ENCODE measurements at places on chromosomes 7 and 10.

- no peak for DNase-seq
Observed at GRCh38 chr10:5813091-5813340, 218 bp downstream of the GDI2 start.

- no peak for DNase-seq
Observed at GRCh38 chr10:96462606-96463151, 51.0 kb downstream of the TLL2 start.

- DNase-seq: no peak
Observed at GRCh38 chr7:82212466-82212865, 231.1 kb downstream of the CACNA2D1 start.

GRCh38 chr10:50396491-50397311 lies 145.4 kb upstream of the ASAH2 start:
- DNase-seq: no peak

DNA sequence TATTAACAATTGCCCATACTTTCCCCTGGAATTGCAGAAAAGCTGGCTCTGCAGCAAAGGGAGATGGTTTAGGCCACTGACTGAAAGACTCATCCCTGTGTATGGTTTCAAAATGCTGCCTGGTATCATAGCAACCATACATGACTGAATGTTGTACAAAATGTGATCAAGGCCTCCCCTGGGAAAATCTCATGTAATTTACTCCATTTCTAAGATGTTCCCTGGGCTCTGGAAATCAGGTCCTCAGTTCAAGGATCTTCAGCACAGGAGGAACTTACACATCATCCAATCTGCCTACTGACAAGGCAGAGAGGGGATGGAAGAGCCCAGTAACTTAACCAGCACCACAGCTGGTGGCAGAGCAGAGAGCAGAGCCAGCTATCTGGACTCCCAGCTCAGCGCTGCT lies 111.8 kb downstream of the JAZF1 start:
- no peak for DNase-seq

DNA sequence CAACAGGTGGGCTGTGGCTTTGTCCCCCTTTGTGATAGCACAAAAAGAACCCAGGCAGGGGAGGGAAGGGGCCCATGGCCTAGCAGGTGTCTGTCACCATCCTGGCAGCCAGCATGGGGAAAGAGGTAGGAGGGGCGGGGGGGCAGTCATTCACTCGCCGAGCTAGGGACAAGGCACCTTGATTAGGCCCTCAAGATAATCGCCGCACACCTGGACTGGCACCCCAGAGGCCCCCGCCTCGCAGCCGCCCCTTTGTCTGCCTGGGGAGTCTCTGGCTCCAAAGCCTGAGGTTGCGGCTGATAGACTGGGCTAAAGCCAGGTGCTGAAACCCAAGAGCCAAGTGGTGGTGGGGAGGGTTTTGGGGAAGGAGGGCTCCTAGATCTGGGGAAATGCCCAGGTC lies 151.2 kb upstream of the PCBD1 start:
- DNase-seq: no peak

GRCh38 chr10:37495415-37495814 lies 362.0 kb downstream of the ZNF248 start:
- DNase-seq: no peak

- no peak for DNase-seq
Observed at GRCh38 chr7:47647181-47647917, 65.4 kb upstream of the TNS3 start.

GRCh38 chr10:17606547-17607040 lies 10.6 kb downstream of the HACD1 start:
- DNase-seq: no peak

DNA sequence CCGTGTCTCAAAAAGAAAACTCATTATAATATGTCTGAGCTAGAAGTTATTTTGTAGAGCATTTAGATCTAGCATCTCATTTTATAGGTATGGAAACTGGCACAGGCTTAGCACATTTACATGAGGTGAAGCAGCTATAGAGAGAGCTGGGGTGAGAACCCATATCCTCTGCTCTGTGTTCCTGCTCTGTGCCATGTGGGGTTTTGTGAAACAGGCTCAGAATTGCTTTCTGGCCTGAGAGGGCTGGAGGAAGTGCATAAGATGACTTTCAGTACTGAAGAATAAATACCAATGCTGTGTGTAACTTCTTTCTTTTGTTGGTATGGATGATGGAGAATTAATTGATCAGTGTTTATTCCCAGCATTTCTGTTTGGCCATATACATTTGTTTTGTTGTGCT lies 159.1 kb downstream of the LRRC4 start:
- no peak for DNase-seq

GRCh38 chr10:102648889-102649796 lies 4.9 kb downstream of the TRIM8 start:
- DNase-seq: no peak

DNA sequence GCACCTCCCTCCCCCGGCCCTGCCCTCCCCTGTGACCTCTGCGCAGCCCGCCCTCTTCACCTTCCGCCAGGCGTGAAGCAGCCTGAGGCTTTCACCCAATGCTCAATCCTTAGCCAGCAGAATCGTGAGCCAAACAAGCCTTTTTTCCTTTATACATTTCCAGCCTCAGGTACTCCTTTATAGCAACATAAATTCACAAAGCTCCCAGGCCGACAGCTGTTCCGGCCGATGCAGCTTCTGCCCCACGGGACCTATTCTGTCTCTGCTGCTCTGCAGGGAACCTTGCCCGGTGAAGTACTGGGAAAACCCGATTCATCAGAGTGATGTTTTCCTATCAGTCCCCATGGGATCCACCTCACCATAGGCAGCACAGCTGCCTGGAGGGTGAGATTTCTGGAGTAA lies 87.4 kb downstream of the CHST15 start:
- no peak for DNase-seq

- no peak for DNase-seq
Observed at GRCh38 chr7:138979988-138980562, 1.1 kb downstream of the KIAA1549 start.

GRCh38 chr7:30731581-30731980 lies 20.4 kb upstream of the INMT start:
- DNase-seq: no peak

DNA sequence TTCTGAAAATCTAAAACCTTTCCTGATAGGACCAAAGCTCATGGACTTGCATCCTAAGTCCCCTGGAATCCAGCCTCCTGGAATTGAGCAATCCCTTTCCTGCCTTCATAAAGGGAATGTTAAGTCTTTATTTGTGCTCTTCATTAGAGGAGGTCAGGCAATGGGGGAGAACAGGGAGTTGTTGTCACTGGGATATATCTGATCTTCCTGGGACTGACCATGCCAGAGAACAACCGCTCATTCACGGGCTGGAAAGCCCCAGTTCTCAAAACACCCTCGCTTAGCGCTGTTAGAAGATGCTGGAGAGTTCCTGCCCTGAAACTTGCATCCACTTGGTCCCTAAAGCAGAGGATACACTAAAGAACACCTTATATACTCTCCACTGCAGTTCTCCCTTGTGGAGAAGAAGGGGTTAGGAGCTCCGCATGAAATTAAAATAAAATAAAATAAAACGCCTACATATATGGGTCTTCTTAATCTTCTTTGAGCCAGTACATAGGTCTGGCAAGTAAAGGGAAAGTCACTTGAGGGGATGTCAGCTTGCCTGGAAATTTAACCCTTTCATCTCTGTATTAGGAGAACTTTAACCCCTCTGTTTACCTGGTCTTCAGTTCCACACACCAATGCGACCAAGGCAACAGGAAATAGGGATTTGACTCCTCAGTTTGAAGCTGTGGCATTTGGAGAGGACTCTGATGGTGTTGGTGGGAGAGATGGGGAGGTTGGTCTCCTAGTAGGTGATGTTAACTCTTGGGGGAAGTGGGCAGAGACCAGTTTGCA lies 1.2 kb downstream of the SORCS1 start:
- DNase-seq: no peak

DNA sequence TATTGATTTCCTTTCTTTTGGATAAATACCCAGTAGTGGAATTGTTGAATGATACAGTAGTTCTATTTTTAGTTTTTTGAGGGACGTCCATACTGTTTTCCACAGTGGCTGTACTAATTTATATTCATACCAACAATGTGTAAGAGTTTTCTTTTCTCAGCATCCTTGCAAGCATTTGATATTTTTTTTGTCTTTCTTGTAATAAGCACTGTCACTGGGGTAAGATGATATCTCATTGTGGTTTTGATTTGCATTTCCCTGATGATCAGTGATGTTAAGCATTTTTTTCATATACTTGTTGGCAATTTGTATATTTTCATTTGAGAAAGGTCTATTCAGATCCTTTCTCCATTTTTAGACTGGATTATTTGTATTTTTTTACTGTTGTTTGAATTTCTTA lies 308.7 kb downstream of the PTEN start:
- DNase-seq: no peak

DNA sequence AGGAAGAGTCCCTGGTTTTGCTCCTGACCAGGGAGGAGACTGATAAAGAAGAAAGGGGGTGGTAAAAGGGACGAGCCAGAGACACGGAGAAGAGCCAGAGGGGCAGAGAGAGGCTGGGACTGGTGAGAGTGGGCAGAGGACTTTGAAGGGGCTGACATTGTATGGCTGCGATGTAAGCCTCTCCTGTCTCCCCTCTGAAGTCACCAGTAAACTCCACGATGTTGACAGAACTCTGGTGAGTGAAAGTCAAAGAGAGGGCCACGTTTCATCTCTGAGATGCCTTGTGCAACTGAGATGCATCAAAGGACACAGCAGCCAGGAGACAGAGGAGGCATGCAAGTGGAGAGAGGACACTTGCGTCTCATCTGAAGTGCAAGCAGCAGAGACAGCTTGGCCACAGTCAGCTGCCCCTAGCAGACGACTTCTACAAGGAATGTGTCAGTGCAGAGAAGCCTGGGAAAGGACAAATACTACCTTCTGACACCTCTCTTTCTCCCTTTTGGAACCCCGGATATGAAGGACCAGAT lies 54.3 kb downstream of the SMKR1 start:
- no peak for DNase-seq

- DNase-seq: no peak
Observed at GRCh38 chr10:101367569-101368453, 13.8 kb downstream of the BTRC start.

DNA sequence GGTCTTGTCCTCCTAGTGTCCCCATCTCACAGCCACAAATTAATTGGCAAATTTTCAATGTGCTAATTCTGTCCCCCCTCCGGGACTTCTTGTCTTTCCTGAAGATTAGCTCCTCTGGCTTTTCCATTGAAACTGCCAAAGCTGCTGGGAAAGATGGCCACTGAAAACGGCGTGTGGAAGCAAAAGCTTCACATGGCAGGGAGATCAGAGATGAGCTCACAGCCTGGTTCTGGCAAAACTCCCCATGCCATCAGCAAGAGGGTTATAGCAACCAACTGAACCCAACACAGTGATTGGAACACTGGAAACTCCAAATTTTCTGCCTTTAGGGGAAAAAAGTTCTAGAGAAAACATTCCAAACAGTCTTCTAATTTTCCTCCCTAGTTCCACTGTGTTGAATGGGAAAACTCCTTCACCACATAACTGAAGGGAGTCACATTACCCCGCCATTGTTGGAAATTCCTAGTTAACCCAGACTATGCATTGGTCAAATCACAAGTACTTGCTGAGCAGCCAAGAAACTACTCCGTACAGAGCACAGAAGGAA lies 37.0 kb downstream of the NRAP start:
- DNase-seq: no peak

DNA sequence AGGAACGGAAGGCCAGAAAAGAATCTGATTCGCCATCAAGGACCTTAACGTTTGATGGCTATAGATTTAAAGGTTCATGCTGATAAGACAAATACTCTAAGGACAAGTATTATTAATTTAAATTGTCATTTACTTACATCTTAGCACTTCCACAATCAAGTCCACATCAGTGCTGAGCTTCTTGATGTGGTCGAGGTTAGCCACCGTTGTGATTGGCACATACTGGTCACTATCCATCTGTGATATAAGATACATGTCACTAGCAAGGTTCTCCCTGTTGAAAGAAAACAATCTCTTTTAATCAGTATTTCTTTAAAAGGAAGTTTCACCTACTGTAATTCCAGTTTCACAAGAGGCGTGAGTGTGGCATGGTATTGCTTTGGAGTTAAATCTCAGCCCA lies 88.7 kb downstream of the LARP4B start:
- no peak for DNase-seq

DNA sequence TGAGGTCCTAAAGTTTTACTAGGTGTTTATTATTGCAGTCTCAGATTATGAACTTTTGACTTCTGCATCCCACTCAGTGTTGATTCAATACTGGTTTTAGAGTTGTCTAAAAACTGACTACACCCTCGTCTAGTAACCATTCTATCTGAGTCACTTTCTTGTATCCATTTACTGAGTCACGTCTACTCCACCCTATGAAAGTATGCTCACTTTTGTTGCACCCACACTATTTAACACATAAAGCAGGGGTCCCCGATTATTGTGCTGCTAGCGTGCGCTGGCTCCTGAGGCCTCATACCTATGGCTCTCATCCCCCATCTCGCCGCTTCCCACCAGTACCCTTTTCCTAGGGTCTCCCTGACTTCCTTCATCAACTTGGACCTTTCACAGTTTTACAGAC lies 2.0 kb downstream of the SAMD9 start:
- DNase-seq: no peak

GRCh38 chr10:32692174-32692573 lies 246.2 kb downstream of the CCDC7 start:
- DNase-seq: peak; percentile 70

DNA sequence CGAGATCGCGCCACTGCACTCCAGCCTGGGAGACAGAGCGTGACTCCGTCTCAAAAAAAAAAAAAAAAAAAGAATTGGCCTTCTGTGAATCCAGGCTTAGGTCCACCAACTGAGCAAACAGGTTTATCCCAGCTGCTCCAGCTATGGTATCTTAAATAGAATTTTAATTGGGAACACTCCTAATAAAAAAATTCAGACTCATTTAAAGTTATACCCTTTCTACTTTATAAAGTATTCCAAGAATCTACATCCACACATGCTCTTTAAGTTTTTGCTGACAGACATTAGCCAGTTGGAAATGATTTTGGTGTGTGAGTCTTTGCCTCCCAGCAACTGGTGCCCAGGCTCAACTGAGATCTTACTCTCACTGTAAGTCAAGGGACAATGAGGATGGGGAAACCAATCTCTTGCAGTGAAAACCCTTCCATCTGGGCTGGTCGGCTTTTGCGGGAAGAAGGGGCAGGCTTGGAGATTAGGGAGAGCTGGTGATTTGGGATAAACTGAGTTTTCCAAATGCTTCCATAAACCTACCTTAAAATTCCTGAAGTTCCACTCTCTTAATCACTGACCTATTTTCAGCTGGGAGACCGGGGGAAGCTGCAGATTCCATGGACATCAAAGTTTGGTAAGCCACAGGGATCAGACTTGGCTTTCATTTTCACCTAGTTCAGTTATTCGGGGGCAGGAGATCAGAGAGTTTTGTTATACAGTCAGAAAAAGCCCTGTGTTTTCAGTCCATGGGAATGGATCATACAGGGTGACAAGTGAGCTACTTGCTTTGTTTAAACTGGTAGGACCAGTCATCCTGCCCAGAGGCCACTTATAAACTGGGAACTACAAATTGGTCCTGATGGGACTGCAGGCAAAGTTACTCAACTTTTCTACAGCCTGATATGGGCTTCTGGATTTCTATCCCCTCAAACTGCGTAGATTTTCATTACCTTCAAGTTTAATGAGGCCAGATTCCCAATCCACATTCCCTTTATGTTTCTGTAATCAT lies 89.3 kb upstream of the ZNF746 start:
- no peak for DNase-seq

GRCh38 chr10:97701438-97702069 lies 12.0 kb upstream of the MARVELD1 start:
- DNase-seq: peak; percentile 57

- no peak for DNase-seq
Observed at GRCh38 chr10:18278181-18278580, 138.0 kb downstream of the CACNB2 start.
